ENCODE measurements at places on chromosomes 12 and 14.

GRCh38 chr12:127761880-127762279, 505.1 kb upstream of the TMEM132C start:
- DNase-seq, result no peak

- no peak for DNase-seq
These were observed 25.4 kb downstream of the DHRS2 start for GRCh38 chr14:23661542-23661941.

- no peak for DNase-seq
These were observed 8.7 kb downstream of the ITGA7 start for GRCh38 chr12:55698965-55699364.

DNA sequence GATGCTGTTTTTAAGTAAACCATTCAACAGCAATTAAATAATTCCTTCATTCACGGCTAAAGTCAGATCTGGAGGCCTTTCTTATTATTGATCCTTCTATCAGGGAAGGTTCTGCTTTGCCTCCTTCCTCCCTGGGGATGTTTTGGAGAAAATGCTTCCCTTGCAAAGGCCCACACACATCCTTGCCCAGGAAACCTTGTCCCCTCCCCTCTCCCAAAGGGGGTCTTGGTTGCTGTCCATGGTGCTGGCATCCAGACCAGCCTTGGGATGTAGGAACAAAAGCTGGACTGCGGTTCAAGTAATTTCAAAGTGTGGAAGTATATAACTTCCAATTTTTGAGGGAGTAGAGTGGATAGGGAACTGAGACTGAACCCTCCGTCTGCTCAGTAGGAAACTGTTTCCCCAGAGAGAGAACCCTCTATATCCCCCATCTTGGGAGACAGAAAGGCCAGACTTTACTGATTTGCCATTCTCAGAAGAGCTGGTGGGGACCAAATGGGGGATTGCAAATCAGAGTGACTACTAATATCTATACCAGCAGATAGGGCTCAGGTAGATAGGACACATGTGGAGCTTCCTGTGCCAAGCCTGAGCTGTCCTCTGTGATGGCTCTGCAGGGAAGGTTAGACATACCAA, 5.6 kb downstream of the MARCHF9 start:
- DNase-seq, result no peak

DNA sequence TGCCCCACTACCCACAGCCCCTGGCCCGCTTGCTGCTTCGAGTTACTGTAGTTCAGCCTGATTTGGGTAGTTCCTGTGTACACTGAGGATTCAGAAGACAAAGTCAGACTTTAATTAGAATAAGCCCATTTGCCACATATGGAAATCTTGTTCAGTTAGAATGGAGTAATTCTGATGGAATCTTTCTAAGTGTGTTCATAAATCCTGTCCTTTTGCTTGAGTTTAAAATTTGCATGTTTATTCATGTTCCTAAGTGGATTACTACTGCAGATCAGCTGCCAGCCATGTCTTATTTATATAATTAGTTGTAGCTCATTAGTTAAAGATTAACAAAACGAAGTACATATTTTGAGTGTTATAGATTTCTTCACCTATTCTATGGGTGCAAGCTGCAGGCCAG, 504.5 kb downstream of the PCNX1 start:
- DNase-seq, result no peak

- DNase-seq, result peak; percentile 56
These were observed 54.0 kb downstream of the ZNF641 start for GRCh38 chr12:48296586-48297282.

- DNase-seq, result no peak
These were observed 5.4 kb downstream of the FLRT2 start for GRCh38 chr14:85535321-85535720.

DNA sequence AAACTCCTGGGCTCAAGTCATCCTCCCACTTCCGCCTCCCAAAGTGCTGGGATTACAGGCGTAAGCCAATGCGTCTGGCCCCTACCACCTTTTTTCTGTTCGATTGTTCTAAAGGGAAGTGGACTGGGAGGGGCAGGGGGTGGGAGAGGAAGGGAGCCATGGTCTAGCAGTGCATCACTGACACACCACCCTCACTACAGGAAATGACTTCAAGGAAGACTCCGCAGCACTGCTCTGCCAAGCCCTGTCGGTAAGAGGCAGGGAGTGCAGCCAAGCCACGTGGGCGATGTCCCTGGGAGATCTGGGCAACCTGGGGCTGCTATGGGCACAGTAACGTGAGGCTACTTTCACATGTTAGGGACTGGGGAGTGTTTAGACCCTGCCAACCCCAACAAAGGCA, 18.0 kb downstream of the LRRC74A start:
- DNase-seq, result no peak
